NCI-H187 (cell line): ENCODE measurements at places on chromosomes 5 and 9.

- no peak for DNase-seq
Observed at GRCh38 chr5:109992264-109992915, 302.7 kb downstream of the MAN2A1 start.

GRCh38 chr9:112839331-112839730 lies 51.3 kb downstream of the SLC46A2 start:
- DNase-seq, result no peak

DNA sequence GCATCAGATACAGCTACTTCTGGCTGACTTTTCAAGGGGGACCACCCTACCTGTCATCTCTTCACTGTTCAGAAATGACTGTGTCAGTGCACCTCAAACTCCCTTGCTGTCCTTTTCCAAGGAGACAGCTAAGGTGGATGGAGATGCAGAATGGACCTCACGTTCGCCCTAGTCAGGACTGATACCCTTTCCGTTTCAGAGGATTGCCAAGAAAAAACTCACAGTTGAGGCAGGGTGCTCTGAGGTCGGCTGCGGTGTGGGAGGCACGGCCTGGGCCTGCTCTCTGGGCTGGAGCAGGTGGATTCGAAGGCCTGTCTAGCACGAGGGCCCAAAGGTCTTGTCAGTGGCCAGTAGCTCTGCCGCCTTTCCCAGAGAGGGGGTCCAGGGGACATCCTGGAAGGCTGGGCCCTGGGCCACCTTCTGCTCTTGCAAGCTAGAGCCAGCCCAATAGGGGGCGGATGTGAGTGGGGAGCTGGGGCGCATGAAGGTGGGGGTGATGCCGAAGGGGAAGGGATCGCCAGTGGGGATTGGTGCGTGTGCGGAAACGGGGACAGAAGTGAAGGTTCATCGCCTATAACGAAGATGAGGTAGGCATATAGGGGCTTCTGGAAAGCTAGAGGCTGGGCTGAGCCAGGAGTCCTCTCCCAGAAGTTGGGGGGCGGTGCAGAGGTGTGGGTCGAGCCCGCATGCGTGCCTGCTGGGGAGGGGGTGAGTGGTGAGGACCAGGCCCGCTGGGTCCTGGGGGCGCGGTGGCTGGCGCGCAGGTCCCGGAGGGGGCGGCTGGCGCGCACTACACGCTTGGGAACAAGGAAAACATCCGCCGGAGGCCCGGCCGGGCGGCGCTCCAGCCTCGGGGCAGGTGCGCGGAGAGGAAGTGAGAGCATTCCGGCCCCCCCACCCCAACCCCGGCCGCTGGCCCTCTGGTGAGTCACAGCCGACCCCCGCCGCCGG lies 2.5 kb upstream of the MSMP start:
- no peak for DNase-seq

GRCh38 chr5:88203981-88204750 lies 64.5 kb downstream of the TMEM161B start:
- no peak for DNase-seq

- DNase-seq, result no peak
Observed at GRCh38 chr9:2623288-2624050, 1.9 kb downstream of the VLDLR start.

DNA sequence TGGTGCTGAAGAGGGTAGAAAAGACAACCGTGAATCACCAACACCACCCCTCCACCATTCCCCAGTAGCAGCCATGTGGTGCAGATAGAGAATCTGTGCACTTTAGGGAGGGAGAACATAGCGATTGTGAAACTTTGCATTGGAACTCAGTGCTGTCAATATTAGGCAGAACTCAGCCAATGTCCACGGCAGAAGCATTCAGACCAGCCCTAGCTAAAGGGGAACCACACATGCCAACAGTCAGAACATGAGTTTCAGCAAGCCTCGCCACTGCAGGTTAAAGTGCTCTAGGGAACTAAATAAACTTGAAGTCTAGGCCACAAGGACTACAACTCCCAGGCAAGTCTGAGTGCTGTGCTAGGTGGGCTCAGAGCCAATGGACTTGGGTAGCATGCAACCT lies 38.5 kb upstream of the DEPDC1B start:
- DNase-seq, result no peak
